ENCODE measurements at places on chromosomes 1 and 21.

- peak; percentile 90 for DNase-seq
Measured at GRCh38 chr1:86499987-86500593, 31.4 kb downstream of the CLCA1 start.

DNA sequence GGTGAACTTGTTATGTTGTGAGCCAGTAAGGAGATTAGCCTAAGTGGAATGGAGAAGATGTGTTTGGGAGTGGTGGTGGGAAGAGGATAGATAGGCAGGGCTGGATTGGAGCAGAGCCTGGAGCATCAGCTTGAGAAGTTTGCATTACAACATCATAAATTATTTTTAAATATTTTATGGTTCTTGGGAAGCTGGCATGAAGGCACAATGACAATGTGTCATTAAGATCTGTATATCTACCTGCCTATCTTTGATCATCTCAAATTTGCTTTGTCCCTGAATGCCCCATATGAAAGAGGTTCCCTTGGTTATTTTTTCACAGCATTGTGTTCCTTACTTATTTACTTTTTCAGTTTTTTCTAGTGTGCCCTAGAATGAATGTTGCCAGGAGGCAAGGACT is 32.3 kb downstream of the HRNR start:
- no peak for DNase-seq

- DNase-seq, result peak; percentile 53
Measured at GRCh38 chr1:182616130-182617013, 12.2 kb upstream of the RGS16 start.

DNA sequence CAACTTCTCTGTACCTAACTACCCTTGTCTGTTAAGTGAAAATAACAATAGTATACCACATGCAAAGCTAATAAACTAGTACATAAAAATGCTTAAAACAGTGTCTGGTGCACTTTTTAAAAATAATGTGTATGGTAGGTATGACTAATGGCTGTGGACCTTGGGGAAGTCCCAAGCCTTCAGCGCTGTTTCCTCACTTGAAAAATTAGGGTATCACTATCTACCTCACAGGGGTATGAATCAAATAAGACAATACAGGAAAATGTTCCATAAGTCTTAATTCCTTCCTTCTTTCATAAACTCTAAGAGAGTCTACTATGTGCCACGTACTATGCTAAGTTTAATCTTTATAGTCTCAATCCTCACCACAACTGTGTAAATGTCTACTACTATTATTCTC is 32.0 kb downstream of the EGLN1 start:
- DNase-seq, result no peak

GRCh38 chr1:170686291-170686690 is 22.4 kb downstream of the PRRX1 start:
- no peak for DNase-seq

DNA sequence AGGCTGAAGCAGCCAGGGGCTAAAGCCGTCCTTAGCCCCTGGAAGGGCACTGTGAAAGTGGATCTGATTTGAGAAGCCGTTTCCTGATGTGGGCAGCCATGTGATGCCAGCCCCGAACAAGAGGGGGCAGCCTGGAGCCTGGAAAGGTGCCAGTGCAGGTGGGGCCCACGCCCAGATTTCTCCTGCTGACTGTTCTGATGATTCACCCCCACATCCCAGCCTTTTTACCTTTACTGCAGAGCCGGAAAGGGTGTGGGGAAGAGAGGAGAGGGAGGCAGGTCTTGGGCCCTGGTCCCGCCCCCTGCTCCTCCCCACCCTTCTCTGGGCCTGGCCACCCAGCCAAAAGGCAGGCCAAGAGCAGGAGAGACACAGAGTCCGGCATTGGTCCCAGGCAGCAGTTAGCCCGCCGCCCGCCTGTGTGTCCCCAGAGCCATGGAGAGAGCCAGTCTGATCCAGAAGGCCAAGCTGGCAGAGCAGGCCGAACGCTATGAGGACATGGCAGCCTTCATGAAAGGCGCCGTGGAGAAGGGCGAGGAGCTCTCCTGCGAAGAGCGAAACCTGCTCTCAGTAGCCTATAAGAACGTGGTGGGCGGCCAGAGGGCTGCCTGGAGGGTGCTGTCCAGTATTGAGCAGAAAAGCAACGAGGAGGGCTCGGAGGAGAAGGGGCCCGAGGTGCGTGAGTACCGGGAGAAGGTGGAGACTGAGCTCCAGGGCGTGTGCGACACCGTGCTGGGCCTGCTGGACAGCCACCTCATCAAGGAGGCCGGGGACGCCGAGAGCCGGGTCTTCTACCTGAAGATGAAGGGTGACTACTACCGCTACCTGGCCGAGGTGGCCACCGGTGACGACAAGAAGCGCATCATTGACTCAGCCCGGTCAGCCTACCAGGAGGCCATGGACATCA is at the start of gene SFN:
SFN (plus strand) TSS at position 369 of the 904 bp plus-strand sequence; CDS start at position 433, 64 bp downstream.
- DNase-seq, result peak; percentile 37

DNA sequence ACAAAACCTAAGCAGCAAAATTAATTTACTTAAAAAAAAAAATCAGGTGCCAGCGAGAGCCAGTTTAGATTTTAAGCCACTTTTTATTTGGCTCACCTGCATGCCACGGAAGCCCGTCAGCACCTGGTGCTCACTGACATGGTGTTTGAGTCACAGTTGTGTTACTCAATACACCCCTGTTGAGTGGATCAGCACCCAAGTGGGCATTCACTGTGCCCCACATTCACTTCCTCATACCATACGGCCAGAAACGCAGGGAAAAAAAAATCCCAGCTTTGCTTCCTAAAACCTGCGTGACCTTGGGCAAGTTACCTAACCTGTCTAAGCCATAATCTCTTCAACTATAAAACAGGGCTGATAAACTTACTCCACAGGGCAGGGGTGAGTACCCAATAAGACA is 42.8 kb upstream of the SIM2 start:
- no peak for DNase-seq

- DNase-seq, result no peak
Measured at GRCh38 chr1:202244841-202245261, 51.3 kb downstream of the LGR6 start.

- no peak for DNase-seq
Measured at GRCh38 chr1:96509339-96509738, 212.2 kb upstream of the PTBP2 start.

DNA sequence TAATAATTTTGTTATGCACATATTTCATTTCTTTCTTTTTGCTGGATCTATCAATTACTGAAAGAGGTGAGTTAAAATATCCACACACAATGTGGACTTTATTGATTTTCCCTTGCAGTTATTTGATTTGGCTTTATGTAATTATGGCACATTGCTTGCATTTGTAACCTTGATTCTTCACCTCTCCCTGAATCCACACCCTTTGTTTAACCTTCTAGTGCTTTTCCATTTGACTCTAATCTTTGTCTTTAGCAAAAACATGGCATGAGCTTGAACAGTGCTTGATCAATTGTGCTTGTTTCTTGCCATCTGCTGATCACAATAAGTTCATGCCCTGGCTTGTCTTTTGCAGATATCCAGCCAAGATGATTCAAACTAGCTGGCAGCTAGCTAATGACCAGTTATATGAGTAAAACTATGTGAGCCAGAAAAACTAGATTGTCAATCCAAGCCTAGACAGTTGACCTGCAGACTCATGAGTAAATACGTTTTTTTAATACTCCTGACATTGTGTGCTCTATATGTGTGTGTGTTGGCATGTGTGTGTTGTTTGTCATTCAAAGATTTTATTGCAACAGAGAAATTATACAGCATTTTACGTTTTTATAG is 899.2 kb downstream of the NCAM2 start:
- DNase-seq, result no peak

DNA sequence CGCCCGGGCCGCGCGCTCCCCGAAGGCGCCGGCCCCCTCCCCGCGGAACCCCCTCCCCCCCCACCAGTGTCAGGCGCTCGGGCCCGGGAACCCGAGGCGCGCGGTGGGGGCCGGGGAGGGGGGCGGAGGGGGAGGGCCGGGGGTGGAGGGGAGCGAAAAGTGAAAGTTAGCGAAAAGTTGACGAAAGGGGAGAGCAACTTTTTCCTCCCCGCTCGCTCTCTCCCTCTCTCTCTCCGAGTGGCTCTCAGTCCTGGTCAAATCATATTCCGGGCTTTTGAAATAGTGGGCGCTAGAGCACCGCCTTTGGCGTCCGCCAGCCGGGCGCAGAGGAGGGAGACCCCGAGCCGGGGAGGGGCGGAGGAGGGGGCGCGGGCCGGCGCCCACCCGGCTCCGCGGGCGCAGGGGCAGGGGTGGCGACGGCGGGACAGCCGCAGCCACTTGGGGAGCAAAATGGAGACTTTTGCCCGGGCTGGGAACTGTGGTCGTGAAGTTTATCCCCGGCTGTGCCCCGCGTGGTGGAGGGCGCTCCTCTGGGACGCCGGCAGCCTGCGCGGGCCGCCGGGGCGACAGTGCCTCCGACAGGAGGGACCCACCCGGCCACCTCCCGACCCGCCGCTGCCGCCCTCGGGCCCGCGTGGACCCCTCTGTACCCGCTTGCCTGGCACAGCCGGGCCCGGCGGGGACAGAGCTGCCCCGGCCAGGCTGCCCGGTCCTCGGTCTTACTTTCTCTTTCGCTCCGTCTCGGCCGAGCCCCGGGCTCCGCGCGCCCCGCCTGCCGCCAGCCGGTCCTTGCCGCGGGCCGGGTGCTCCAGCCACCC is 697 bp downstream of the PRDM16 start:
- no peak for DNase-seq

DNA sequence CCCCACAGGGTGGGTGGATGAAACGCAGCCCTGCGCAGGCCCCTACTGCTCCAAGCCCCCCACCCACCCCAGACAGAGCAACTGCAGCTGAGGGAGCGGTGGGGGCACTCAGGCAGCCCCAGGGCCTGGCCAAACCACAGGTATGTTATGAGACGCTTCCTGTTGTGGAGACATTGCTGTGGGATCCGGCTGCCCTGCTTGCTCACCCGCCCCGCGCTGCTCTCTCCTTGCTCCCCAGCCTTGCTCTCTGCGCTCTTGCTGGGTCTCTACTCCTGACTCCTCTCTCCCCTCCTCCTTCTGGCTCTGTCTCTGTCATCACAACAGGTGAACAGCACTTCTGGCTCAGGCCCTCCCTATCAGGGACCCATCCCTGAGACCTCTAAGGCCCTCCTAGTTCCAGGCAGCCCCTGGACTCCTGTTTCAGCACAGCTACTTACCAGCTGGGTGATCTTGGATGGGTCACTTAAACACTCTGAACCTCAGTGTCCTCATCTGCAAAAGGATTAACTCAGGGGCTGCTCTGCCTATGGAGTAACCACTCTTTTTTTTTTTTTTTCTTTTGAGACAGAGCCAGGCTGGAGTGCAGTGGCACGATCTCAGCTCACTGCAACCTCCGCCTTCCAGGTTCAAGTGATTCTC is 15.9 kb downstream of the COL8A2 start:
- no peak for DNase-seq

GRCh38 chr1:29033829-29034466 is 89.8 kb downstream of the TMEM200B start:
- DNase-seq, result peak; percentile 72

- DNase-seq, result no peak
Measured at GRCh38 chr1:22751124-22751531, 40.5 kb downstream of the EPHB2 start.

DNA sequence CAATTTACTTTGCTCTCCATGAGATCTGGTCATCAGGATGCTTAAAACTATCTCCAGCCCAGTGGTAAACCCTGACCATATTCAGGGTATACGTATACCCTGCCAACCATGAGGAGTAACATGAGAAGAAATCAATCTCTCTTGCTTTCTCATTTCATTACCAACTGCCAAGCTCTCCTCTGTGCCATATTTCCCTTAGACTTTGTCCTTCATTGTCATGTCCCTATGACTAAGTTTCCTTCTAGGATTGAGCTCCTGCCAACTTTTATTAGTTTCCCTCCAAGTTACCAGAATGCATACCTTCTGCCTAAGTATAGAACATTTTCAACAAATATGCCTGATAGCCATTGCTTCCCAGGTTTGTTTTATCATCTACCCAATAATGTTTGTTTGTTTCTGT is 1113.9 kb upstream of the B3GALT2 start:
- no peak for DNase-seq

GRCh38 chr1:9166289-9167235 is 37.7 kb upstream of the GPR157 start:
- DNase-seq, result no peak

GRCh38 chr1:232705815-232706575 is 76.1 kb upstream of the SIPA1L2 start:
- DNase-seq, result no peak

- no peak for DNase-seq
Measured at GRCh38 chr1:185421485-185422107, 104.6 kb upstream of the IVNS1ABP start.

DNA sequence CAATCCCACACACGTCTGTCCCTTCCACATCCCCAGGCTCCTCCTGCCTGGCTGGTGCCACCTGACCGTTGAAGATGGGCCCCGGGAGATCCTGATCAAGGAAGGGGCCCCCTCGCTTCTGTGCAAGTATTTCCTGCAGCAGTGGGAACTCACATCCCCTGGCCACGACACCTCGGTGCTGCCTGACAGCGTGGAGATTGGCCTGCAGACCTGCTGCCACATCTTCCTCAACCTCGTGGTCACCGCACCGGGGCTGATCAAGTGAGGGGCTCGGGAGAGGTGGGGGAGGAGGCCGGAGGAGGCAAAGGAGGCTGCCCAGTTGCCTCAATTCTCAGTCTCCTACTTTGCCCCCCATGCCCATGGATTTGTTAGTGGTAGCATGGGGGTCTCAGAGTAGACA is 5.6 kb downstream of the NCDN start:
- no peak for DNase-seq

GRCh38 chr1:214496126-214496525 is 55.3 kb downstream of the PTPN14 start:
- DNase-seq, result no peak

DNA sequence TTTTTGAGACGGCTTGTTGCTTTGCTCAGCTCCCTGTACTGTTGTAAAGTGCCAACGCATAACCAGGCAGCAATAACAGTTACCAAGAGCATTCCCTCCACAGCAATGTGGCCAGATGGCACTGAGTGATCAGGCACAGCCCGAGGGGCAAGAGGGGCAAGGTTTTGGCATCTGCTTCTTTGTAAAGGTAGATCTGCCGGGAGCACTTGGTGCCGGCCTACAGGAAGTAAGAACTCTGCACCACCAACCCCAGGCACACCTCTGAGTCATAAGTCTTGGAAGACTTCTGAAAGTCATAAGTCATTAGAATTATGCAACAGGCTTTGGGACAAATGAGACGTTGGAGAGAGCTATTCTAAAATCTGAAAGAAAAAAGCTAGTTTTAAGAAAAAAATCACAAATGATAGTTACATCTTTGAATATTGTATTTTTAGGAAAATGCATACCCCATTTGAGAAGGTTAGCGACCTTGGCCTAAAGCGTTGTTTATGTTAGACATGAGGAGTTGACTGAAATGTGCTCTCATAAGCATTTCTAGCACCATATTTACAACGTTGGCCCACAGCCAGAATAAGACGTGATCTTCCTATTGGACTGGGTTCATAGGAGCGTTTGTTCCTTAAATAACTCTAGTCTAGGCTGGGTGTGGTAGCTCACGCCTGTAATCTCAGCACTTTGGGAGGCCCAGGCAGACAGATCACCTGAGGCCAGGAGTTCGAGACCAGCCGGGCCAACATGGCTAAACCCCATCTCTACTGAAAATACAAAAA is 37.7 kb upstream of the MAP10 start:
- no peak for DNase-seq

DNA sequence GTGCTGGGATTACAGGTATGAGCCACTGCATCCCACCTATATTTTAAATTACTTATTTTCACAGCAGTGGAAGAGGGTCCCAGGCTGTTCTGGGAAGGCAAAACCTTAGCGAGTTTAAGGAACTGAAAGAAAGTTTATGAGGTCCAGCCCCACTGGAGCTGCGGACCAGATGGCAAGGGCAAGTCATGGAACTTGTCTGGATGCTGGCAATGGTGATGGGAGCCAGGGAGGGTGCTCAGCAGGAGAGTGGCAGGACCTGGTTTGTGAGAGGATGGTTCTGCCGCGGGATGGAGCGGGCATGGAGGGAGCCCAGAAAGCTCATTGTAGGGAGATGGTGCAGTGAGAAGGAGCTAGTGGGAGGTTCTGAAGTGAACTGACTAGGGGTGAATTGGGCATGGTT is 50.6 kb upstream of the SLC45A1 start:
- no peak for DNase-seq
